ENCODE measurements at places on chromosomes 13 and 19.

DNA sequence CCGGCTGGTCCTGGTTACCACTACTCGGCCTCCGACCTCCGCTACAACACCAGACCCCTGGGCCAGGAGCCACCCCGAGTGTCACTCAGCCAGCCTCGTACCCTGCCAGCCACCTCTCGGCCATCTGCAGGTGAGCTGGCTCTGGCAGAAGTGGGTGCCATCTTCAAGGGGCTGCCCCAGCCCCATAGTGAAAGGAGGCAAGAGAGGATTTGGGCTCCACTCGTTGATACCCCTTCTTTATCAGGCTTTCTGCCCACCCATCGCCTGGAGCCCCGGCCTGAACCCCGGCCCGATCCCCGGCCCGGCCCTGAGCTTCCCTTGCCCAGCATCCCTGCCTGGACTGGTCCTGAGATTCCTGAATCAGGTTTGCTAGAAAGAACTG is 7.1 kb downstream of the LTBP4 start:
- DNase-seq, result no peak

- peak; percentile 40 for DNase-seq
Measured at GRCh38 chr19:49497047-49497788, 984 bp downstream of the RPS11 start.

DNA sequence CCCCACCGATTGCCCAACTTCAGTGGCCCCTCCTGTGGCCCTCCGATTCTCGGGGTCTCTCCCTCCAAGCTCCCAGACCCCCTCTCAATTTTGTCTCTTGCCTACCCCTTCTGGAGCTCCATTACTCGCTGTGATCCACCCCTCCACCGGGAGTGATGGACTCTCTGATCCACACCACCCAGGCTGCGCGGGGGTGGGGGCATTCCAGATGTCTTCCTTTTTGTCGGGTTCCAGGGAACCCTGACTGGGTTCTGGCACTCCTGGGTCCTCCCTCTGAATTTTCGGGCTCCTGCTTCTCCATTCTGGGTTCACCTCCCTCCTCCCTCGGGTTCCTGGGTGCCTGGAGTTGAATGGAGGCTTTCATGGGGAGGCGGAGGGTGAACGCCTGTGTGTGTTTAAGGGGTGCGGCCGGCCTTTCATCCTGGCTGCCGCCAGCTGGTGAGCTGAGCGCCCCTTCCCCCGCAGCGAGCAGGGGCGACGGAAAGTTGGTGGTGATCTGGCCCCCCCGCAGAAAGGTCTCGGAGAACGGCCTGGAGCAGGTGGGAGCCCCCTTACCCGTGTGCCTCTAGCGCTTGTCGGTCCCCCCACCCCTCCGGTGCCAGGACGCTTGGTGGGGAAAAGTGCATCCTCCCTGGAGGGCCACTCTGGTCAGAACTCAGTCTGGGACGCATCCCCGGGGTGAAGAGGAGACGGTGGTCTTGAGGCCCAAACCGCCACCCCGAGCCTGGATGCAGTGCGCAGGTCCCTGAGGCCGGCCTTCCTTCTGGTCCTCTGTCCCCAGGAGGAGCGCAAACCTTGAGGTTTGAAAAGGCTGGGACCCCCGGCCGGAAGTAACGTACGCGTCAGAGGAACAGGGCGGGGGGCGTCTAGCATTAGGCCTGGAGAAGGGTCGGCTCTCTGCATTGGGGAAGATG is 1.6 kb downstream of the MISP3 start:
- DNase-seq, result no peak

DNA sequence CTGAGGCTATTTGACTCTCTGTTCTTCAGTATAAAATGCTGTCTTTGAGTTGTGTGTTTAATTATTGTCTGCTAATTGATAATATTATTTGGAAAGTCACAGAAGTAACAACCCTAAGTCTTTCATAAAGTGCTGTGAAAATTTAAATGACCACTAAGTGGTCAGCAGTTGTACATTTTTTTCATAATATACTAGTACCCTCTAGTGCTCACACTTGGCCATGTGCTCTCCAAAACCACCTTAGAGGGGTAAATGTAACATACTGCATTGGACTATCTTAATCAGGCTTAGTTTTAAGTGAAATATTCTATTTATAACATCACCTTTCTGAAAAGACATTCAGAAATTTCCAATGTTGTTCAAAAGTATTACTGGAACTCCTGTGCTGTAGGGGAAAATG is 745.3 kb downstream of the GPC5 start:
- no peak for DNase-seq

- DNase-seq, result peak; percentile 70
Measured at GRCh38 chr19:46860846-46861690, at the start of gene ARHGAP35. Gene ARHGAP35, plus strand, starts transcription at chr19:46860997. Its CDS starts 57,679 bp downstream, at chr19:46918676.

DNA sequence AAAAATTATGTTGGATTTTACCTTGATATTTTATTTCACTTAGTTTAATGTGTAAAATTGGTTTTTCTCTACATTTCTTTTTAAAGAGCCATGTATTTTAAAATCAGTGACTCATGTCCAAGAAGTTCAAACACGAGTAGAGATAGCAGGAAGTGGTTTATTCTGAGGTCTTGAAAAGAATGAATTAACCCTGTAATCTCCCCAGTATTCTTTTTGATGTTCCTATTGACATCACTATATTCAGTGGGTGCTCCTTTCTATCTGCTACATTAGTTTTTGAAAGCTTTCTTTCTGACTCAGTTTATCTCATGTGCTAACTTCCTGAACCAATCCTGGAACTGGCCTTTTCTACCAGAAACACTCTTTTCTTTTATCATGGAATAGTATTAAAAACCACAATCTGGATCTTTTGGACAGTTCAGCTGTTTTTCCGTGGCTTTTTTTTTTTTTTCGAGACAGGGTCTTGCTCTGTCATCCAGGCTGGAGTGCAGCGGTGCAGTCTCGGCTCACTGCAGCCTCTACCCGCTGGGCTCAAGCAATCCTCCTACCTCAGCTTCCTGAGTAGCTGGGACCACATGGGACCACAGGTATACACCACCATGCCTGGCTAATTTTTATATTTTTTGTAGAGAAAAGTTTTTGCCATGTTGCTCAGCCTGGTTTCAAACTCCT is 114.9 kb downstream of the PCCA start:
- DNase-seq, result no peak

DNA sequence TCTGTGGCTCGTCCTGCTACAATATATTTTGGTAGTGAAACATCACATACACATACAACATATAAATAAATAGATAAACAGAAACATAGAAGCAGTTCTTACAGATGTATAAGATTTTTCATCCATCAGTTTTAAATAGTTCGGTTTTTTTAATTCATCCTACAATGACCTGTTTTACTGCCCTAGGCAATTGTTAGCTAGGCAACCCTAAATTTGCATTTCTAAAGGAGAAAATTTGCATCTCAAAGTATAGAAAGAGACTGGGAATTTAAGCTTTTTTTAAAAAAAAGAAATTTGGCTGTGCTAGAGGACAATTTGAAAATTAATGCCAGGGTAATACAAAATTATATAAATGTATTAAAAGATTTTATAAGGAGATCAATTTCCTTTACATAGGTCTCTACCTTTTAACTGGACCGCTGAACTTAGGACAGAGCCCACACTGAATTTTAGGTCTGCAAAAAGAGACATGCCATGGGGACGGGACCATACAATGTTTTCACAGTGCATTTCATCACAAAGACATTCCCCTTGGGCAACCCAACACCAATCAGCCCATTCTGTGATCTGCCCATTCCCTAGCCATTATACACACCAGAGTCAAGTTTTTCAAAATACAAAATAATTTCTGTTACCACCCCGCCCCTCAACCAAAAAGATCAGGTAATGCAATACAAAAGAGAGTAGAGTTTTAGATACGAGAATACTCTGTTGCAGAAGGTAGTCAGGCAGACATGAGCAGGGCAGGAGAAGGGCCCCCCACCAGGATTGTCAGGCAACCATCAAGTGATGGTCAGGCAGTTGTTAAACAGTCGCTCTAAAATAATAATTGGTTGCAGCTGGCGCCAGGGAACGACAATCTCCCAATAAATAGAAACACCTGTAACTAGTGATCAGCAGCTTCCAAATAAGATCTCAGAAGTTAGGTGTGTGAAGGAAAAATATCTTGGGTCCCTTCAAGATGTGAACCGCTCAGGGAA is 299.7 kb upstream of the SGCG start:
- no peak for DNase-seq

DNA sequence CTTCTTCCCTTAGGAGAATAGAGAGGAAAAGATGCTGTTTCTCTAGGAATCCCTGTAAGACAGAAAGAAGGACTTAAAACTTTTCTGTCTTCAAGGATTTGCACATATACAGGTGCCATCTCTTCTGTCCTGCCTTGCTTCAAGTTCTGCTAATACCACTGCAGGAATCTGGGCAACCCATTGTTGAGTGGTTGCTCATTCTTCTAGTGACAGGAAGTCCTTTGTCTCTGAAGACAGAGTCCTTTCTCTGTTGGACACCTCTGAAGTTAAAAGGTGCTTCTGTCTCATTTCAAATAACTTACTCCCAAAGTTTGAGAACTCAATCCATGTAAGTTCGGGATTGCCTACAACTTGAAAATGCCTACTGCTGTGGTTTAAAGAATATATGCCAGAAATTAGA is 114.4 kb upstream of the TMTC4 start:
- DNase-seq, result no peak

DNA sequence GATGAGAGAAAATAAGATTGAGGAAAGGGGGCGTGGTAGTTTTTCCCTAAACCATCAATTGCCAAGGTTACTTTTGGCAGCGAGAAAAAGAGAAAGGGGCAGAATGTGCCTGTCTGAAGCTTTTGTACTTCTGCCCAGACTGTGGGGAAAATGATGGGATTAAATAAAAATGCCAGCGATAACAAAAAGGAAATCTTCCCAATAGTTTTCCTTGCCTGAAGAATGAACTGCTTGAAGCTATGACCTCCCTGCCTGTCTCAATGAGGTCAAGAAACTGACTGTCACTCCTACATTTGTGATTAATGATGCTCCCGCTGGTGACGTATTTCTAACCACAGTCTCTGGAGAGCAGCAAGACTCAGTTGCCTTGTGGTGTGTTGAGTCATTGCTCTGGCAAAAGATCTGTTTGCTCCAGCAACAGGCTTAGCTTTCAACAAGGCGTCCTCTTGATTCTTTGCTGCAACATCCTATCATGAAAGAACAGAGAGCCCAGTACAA is 1051.5 kb downstream of the DIAPH3 start:
- DNase-seq, result peak; percentile 97

- no peak for DNase-seq
Measured at GRCh38 chr13:95833126-95833525, 156.2 kb downstream of the DNAJC3 start.

- DNase-seq, result no peak
Measured at GRCh38 chr13:110676595-110677587, 29.0 kb downstream of the CARS2 start.

- DNase-seq, result peak; percentile 2
Measured at GRCh38 chr19:20660473-20661140, 764 bp downstream of the ZNF626 start.

- no peak for DNase-seq
Measured at GRCh38 chr19:1961000-1961883, 20.3 kb downstream of the CSNK1G2 start.

GRCh38 chr19:1672769-1673644 is 20.6 kb upstream of the TCF3 start:
- no peak for DNase-seq

DNA sequence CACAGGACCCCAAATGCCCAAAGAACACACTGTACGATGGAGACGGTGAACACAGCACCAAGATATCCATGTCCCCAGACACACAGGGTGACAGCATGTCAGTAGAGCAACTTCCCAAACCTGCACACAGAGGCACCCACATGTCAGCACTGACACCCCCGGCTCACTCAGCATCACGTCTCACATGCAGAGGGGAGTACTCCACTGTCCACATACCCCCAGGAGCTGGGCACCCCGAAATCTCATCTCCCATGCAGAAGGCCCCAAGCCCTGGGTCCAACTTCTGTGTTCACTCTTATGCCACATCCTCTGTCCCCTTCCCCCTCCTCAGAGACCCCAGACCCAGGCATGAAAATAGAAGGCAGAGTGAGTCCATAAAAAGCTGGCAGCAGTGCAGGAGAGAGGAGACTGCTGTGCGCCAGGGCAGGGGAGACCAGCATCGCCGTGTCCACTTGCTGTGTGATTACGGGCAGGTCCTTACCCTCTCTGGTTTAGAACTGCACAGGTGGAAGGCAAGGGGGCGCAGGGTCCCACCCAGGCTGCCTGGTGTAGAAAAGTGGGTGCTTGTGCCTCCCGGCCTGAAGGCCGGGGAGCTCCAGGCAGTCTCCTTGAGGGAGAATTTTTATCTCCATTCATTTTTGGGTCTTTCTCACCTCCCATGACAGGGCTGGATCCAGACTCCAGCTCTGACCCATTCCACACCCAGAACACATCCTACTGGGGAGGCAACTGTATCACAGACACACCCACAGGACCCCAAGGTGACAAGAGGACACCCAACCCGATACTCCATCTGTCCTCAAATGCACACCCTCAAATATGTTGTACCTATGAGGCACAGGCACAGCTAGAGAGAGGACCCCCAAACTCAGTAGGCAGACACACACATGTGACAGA is 17.0 kb downstream of the ERFL start:
- DNase-seq, result no peak

- no peak for DNase-seq
Measured at GRCh38 chr13:83941701-83942335, 59.5 kb upstream of the SLITRK1 start.

GRCh38 chr19:17648786-17649185 is 39.4 kb downstream of the UNC13A start:
- DNase-seq, result no peak

DNA sequence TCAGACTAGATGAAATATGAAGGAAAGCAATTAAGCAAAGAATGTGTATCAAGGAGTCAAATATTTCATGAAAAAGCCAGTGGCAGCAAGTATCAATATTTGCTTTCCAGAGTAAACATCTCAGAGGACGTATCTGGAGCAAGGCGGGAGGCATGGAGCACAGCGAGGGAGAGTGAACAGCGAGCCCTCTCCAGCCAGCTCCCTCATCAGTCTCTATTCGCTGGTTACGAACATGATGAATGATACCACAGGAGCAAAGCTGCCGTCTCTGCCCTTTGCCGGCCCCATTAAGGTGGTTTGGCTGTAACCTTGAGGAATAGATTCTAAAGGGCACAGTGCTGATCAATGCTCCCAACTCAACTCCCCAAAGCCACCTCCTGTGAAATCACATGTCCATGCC is 95.8 kb downstream of the CCNA1 start:
- no peak for DNase-seq

DNA sequence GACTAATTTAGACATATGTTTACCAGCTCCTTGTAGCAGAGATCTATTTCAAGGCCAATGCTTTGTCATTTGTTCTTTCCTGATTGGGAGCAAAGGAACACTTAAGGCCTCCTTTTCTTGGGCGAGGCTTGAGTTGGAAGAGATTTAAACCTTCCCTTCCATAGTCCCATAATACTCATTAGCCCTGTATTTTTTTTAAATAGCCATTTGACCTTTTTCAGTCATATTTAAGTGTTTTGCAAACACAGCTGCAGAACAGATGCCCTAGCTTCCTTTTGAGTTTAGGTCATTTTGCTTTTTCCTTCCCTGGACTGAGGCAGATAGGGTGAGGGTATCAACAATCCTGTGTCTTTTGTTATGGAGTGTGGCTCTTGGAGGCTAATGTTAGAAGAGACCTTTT is 198.3 kb downstream of the NBEA start:
- DNase-seq, result no peak

- DNase-seq, result peak; percentile 40
Measured at GRCh38 chr19:53977991-53978731, 13.3 kb upstream of the CACNG6 start.

GRCh38 chr19:1252821-1253513 is 4.6 kb downstream of the MIDN start:
- peak; percentile 96 for DNase-seq

All from stromal cell of bone marrow (primary cell).